ENCODE measurements at places on chromosomes 11 and 22. TPM values are rescaled to one million over a fixed set of nuclear protein-coding genes. Genes with fewer than 3 reads are reported as not detected.

DNA sequence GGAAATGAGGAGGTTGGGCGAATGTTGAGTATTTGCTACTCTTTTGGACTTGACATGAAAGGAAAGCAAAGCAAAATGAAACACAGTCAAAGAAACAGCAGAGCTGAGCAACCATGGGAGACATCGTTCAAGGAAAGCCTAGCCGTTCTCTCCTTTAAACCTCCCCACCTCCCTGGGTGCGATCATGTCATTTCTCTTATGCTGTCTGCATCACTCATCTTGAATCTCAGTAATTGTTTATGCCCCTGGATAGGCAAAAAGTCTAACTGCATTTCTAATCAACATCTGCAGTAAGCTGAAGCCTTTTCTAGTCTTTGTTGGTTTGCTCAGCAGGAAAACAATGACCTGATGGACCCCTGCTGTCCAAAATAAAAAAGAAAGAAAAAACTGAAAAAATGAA, 107.0 kb downstream of the MSANTD4 start:
- DNase-seq: no peak

DNA sequence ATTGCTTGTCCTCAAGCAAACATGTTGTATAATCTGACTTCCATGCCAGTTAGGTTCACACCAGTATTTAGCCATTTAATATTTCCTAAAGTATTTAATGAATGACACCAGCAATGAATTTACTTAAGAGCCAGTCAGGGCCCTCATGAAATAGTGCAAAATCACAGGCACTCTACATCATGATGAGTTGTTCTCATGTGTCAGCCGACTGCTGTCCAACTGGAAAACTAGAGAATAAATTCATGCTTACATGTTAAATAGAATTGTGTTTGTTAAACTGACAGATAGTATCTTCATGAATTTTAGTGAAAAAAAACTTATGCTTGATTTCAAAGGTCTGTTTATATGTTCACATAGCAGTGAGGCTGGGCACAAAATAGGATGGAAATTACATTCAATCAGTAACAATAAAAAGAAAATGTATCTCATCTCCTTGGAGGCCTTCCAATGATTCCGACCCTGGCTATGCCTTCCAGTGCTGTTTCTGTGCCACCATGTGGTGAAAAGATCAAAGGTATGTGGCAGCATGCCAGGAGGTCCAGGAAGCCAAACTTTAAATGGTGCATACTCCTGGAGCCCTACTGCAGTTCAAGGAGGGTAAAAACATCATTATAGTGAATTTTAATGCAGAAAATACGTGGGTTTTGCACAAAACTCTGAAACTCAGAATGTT, 45.2 kb downstream of the CTSC start:
- peak; percentile 75 for DNase-seq

DNA sequence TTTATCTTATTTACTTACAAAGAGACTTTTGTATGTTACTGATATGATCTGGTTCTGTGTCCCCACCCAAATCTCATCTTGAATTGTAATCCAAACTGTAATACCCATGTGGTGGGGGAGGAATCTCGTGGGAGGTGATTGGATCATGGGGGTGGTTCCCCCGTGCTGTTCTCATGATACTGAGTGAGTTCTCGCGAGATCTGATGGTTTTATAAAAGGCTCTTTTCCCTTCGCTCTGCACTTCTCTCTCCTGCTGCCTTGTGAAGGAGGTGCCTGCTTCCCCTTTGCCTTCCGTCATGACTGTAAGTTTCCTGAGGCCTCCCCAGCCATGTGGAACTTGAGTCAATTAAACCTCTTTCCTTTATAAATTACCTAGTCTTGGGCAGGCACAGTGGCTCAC, 42.4 kb upstream of the WNT7B start:
- DNase-seq: no peak

DNA sequence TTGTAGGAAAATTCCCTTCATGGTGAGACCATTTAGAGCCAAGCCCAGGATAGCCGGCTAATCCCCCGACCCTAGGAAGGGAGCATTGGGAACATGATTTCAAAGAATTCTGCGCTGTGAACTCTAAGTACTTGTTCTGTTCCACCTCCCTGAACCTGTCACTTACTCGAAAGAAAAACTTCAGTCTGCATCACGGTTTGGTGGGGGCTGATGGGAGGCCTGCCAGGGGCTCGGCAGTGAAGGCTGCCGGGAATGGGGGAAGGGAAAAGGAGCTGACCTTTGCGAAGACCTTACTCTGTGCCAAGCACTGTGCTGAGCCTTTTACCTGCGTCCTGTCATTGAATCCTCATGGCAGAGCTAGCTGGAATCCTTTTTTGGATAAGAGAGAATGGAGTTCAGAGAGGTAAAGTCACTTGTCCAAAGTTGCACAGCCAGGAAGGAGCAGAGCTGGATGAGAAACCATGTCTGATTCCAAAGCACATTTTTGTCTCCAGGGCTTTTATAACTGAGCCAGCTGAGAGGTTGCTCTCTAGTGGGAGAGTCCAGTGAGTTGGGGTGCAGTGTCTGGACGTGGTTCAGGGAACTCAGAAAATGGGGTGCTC, 15.4 kb downstream of the RASD2 start:
- DNase-seq: no peak

GRCh38 chr22:49601614-49602321, 225.9 kb downstream of the BRD1 start:
- no peak for DNase-seq

DNA sequence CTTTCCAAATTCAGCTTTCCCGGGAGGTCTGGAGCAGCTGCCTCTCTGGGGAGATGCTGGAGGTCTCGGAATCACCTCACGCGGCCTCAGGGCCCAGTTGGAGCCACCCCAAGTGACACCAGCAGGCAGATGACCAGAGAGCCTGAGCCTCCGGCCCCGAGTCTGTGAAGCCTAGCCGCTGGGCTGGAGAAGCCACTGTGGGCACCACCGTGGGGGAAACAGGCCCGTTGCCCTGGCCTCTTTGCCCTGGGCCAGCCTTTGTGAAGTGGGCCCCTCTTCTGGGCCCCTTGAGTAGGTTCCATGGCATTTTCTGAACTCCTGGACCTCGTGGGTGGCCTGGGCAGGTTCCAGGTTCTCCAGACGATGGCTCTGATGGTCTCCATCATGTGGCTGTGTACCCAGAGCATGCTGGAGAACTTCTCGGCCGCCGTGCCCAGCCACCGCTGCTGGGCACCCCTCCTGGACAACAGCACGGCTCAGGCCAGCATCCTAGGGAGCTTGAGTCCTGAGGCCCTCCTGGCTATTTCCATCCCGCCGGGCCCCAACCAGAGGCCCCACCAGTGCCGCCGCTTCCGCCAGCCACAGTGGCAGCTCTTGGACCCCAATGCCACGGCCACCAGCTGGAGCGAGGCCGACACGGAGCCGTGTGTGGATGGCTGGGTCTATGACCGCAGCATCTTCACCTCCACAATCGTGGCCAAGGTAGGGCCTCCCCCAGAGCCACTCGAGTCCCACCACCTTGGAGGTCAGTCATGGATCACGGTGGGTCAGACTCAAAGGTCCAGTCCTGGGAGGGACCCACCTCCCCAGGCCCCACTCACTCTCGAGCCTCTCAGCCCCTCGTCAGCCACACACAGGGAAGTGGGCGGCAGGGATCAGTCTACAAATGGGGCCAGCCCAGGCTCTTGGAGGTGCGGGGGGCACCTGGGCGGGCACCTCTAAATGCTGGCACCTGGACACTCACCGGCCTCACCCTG, 525 bp downstream of the SLC22A12 start:
- no peak for DNase-seq

DNA sequence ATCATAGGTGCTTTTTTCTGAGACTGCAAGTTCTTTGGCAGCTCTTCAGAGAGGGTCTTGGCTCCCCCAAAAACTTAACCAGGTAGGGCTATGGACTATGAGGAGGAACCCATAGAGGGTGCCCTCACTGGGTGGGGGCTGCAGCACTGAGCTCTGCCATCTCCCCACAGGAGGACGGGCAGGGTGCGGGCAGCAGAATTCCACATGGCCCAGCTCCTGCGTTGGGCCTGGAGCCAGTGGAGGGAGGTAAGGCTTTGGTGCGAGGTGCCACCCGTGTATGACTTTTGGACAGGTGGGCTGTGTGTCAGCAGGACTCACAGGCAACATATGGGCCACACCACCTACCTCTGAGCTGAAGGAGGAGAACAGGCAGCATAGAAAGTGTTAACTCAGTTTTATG, 58.4 kb downstream of the PISD start:
- no peak for DNase-seq

DNA sequence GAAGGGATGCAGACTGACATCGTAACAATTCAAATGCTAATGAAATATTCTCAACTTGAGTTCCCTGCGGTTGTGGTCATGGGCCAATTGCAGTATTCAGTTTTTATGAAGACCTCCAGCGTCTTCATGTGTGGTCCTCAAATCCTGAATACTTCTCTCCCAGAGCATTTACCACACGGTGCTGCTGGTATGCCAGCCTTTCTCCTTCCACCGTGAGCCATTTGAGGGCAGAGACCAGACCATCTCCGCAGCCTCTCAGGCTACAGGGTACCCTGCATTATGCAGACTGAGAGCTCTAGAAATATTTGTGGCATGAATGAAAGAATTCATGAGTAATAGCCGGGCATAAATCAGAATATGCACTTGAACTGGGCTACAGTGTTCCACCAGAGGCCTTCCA, 289.7 kb downstream of the ST3GAL4 start:
- DNase-seq: no peak

- no peak for DNase-seq
Observed at GRCh38 chr11:456533-456932, 6.5 kb downstream of the PTDSS2 start.

GRCh38 chr11:132112846-132113245, 742.4 kb downstream of the NTM start:
- no peak for DNase-seq

GRCh38 chr11:69180726-69181125, 25.0 kb downstream of the SMIM38 start:
- no peak for DNase-seq

The PDE3B gene
- total RNA-seq: 0.17 TPM

The CTSW gene
- total RNA-seq: not detected

The SLC36A4 gene
- total RNA-seq: 11.4 TPM

All from dermis blood vessel endothelial cell (primary cell).